ENCODE measurements at places on chromosomes 12 and 14.

DNA sequence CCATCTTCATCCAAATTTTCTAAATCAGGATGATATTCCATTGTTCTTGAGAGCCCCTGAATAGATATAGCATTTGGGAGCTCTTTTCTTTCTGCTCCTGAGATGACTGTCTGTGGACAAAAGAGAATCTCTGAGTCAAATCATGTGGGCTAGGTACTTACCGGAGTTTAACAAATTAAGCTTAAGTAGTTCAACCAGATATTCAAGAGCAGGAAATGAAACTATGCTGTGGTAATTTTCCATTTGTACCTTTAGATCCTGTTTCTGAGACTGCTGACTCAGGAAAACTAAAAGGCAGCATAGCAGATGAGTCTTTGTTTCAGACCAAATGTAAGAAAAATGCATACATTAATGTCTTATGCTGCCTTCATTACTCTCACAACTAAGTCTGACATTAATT is at the start of gene CLEC7A:
CLEC7A (minus strand) TSS at position 158 of the 400 bp plus-strand sequence; CDS start at position 41, 117 bp downstream.
- DNase-seq, result no peak

- DNase-seq, result no peak
Measured at GRCh38 chr12:26723379-26724308, 109.3 kb downstream of the ITPR2 start.

DNA sequence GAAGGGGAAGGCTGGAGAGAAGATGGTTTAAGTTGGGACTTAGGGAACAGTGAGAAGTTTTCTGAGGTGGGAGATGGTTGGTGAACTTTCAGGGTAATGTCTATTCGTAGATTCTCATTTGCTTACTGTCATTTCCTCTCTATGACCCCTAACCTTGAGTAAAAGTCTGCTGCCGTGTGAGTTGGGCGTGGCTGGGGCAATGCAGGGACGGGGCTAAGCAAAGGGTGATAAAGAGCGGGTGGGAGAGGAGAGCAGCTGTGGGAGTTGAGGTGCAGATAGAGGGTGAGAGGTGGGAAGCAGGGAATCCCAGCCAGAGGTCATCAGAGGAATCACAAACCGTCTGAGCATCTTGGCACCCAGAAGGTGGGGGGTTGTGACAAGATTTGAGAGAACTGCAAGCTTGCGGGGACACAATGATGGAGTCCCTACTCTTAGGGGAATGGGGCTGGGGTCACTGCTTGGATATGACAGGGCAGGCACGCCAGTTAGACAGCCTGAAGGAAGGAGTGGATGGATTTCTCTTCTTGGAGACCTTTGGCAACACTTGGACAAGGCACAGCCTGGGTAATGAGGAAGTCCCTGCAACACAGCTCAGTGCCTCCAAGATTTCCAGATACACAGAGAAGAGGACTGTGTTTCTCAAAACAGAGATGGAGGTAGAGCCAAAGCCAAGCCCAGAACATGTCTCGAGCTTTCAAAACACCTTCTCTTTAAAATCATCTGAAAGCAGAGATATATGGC is 45.9 kb upstream of the CTDSP2 start:
- no peak for DNase-seq

- DNase-seq, result no peak
Measured at GRCh38 chr12:47362126-47362705, 282.5 kb upstream of the AMIGO2 start.

GRCh38 chr14:68403191-68404145 is 389.4 kb downstream of the ZFP36L1 start:
- DNase-seq, result no peak

DNA sequence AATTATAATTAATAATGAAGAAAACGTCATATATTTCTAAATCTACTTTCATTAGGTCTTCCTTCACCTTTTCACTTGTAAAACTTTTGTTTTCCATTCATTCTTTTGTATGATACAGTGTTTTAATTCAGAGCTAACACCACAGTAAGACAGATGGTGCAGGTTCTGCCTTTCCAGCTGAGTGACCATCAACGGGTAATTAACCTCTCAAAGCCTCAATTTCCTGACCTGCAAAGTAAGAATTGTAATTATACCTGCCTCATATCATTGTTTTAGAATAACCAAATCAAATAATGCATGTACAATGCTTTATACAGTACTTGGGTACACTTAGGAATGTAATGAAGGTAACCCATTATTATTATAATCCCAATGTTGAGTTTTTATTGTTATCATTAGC is 157.6 kb downstream of the FOXA1 start:
- DNase-seq, result peak; percentile 8

- no peak for DNase-seq
Measured at GRCh38 chr14:92945959-92946846, 23.3 kb downstream of the CHGA start.

- no peak for DNase-seq
Measured at GRCh38 chr14:93163564-93163963, 21.1 kb downstream of the MOAP1 start.

DNA sequence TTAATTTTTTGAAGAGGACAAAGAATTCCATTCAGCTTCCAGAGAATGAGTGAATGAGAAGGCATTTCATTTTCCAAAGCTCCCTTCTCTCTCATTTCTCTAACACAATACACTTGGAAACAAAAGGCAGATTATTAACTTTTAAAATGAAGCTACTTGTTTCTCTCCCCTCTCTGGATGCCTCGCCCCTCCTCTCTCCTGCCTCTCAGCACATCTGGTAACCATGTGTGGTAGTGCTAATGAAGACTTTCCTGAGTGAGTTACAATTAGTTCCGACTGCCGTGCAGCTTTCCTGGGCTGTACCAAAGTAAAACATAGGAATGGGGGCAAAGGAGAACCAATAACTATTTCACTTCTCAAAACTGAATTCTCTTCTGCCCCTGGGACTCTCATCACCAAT is 84.7 kb upstream of the SOX5 start:
- no peak for DNase-seq

GRCh38 chr12:123960856-123961255 is 11.8 kb downstream of the CCDC92 start:
- no peak for DNase-seq

- no peak for DNase-seq
Measured at GRCh38 chr12:130990034-130990433, 36.3 kb downstream of the ADGRD1 start.

GRCh38 chr14:101404426-101405170 is 156.7 kb upstream of the DIO3 start:
- DNase-seq, result no peak

DNA sequence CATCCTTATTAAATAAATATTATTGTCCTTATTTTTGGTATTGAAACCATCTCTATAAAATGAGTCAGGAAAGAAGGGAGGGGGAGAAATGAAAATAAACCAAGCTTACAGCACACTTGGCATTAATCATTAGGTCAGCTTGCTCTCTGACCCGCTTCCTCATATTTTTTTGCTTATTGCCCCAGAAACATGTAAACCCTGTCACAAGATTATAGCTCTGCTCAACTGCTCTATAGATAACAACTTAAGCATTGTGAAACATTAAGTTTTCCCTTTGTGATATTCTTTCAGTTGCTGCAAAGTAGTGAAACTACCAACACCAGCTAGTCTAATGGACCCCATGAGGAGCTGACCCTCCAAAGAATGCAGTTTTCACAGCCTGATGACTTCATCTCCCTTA is 819.5 kb downstream of the SLC16A7 start:
- no peak for DNase-seq

- no peak for DNase-seq
Measured at GRCh38 chr12:78414071-78414470, 450.5 kb upstream of the SYT1 start.

GRCh38 chr12:11780521-11781101 is 131.1 kb downstream of the ETV6 start:
- no peak for DNase-seq

GRCh38 chr12:72549184-72549583 is 277.0 kb downstream of the TRHDE start:
- DNase-seq, result no peak

DNA sequence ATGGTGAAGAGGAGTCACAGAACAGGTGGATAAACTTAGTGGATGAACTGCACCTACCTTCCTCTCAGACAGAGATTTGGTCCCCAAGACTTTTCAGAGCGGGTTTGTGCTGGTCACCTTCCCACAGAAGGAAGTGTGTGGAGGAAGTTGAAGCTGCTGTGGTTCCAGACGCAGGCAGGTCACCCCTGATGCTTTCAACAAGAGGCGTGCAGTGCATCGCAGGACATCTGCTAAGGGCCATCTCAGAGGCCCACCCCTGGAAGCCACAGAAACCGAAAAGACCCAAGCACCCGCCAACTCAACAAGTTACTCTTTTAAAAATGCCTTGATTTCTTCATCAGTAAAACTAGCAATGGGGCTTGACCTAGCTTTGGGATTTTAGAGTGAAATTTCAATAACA is 1.0 kb upstream of the GPX2 start:
- DNase-seq, result no peak

DNA sequence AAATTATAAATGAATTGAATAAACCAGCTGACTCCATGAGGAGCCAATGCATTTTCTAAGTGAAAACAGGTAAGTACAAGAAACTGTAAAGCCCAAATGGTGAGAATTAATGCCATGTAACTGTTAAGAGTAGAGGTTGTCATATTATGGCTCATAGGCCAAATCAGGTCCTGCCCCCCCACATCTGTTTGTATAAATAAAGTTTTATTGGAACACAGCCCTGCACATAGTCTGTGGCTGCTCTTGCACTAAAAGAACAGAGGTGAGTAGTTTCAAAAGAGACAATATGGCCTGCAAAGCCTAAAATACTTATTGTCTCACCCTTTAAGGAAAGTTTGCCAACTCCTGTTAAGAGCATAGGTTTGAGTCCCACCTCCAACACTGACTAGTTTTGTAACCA is 140.5 kb upstream of the SRRM4 start:
- DNase-seq, result no peak

- DNase-seq, result no peak
Measured at GRCh38 chr12:29738365-29738764, 45.4 kb downstream of the TMTC1 start.

DNA sequence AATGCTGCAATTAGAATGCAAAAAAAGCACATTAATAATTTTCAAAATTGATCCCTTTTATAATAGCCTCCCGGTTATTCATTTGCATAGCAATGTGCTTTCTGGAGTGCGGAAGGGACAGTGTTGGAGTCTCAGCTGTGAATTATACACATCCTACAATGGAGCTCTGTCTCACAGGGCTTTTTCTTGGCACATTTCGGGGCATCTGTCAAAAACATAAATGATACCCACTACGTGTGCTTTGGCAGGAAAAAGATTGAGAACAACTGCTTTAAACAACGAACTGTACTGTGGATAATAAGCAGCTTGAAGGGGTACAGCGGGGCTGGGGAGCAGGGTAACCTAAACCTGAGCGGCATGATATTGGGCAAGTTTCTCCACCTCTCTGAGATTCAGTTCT is 123.1 kb downstream of the PAH start:
- no peak for DNase-seq

DNA sequence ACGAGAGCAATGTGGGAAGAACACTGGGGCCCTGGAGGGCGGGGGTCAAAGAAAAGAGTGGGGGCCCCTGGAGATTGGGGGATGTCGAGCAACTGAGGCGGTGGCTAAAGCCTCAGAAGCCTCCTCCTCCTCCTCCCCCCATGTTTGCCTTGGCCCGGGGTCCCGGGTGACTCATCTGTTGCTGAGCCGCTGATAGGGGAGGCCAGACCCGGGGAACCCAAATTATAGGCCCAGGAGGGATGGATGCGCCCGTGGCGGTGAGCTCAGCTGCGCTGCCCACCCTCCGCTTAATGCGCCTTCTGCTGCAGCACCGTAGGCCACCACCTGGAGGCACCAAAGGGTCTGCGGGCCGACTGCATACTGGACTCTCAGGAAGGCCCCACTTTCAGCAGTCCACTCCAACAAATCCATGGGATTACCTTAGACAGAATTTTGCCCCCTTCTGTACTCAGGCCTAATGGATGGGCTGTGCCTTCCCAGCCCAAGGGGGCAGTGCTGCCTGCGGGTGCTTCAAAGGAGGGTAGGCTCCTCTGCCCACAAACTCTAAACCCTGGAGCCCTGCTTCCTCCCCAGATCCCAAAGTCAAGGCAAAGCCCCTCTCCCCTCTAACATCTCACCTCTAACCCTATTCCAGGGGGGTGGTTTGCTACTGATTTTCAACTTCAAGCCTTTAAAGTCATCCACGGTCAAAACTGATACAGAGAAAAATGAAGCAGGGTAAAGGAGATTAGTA is 2.6 kb upstream of the WNT10B start:
- no peak for DNase-seq

GRCh38 chr12:93612776-93613175 is 40.3 kb downstream of the SOCS2 start:
- DNase-seq, result no peak

DNA sequence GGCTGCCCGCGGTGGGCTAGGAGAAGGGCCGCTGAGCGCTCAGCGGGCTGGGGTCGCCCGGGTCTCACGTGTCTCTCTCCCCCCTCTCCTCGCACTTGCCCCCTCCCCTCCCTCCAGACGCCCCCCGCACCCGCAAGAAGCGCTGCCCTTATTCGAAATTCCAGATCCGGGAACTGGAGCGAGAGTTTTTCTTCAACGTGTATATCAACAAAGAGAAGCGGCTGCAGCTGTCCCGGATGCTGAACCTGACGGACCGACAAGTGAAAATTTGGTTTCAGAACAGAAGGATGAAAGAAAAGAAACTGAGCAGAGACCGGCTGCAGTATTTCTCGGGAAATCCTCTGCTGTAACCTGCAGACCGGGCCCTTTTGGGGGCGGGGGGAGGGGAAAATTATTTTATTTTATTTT is 314 bp upstream of the HOTAIR start:
- no peak for DNase-seq

- no peak for DNase-seq
Measured at GRCh38 chr12:11344500-11344899, 34.3 kb upstream of the PRB4 start.

- no peak for DNase-seq
Measured at GRCh38 chr12:6029401-6029800, 84.3 kb upstream of the ANO2 start.

DNA sequence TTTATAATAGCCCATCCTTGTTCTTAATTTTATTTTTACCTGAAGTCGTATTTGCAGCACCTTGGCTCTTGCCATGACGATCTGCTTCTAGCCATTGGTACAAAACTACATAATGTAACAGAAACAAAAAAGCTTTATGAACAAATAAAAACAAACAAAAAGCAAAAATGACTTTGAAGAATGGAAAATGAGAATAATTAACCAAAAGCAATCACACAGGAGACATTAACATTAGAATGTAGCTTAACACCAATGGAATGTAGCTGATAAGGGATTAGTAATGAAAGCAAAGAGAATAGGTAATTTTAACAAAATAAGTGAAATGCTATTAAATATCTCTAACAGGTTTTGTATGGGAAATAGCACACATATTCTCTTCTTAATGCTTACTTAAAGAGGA is 91.4 kb downstream of the DENND5B start:
- DNase-seq, result no peak

GRCh38 chr12:105729926-105730325 is 399.4 kb downstream of the C12orf75 start:
- DNase-seq, result no peak
